ENCODE measurements at places on chromosomes 7 and 10.

DNA sequence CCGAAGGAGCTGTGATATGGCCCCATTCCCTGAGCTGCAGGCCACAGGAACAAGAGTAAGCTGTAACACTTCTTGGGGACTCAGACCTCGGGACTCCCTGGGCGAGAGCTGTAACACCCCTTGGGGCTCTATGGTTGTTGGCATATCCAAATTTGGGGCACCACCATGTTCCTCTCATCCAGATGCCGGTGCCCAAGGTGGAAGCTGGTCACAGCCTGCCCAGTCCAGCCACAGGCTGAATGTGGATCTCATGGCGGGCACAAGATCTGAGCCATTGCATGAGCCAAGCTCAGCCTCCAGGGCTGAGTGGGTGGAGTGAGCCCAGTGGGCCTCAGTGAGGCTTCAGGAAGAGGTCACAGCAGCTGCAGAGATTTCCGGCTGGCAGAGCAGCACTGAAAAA, 78.9 kb downstream of the TMEM106B start:
- no peak for DNase-seq

GRCh38 chr10:118994321-118994720, 35.2 kb upstream of the NANOS1 start:
- DNase-seq = no peak

DNA sequence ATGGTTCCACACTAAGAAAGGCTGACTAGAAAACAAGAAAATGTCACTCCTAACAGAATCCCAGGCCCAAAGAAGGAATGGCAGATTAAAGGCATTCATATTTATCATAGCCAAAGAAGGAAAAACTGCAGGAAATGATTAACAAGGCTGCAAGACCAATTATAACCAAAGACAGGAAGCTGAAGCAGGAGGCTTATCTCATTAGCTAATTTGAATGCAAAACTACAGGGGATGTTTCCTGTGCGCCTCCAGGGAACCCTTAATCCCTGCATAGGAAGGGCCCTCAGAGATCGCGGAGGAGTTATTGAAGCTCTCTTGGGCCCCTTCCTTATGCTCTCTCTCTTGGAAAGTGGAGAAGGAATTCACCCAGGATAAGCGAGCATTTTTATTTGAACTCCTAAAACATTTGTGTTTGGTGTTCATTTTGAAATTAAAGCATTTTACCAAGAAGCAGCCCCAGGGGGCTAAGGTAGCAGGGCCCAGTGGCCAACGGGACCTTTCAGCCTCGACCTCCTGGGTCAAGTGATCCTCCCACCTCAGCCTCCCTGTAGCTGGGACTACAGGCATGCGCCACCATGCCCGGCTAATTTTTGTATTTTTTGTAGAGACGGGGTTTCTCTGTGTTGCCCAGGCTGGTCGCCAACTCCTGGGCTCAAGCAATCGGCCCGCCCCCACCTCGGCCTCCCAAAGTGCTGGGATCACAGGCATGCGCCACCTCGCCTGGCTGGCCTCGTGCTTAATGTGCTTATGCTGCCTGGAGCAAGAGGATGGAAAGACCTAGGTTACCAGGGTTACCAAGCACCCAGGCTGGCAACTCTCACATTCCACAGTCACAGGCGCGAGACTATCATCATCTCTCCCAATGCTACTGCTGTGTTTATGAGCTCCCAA, 24.1 kb upstream of the PROSER2 start:
- DNase-seq = no peak

- no peak for DNase-seq
These were observed 39.6 kb downstream of the STAM start for GRCh38 chr10:17683541-17683940.
